ENCODE measurements at places on chromosomes 3 and 15. TPM values are rescaled to one million over a fixed set of nuclear protein-coding genes. Genes with fewer than 3 reads are reported as not detected.
A peak's percentile ranks its signal among the peaks of the same experiment; 100 is the strongest.

OXSM gene
- total RNA-seq, result 13.7 TPM

- no peak for DNase-seq
Observed at GRCh38 chr15:41876007-41876406, 17.8 kb downstream of the SPTBN5 start.

DNA sequence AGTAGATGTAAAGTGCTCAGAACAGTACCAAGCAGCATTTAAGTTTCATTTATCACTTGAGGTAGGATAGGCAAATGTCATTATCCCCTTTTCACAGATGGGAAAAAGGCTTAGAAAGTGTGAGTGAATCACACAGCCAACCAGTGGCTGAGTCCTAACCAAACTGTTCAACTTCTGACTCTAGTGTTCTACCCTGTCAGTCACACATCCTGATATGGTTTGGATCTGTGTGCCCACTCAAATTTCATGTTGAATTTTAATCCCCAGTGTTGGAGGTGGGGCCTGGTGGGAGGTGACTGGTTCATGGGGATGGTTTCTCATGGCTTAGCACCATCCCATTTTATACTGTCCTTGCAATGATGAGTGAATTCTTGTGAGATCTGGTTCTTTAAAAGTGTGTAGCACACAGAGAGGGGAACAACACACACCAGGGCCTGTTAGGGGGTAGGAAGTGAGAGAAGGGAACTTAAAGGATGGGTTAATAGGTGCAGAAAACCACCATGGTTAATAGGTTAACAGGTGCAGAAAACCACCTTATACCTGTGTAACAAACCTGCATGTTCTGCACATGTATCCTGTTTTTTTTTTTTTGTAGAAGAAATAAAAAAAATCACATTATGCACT lies 304.7 kb downstream of the SUCLG2 start:
- DNase-seq, result no peak

DNA sequence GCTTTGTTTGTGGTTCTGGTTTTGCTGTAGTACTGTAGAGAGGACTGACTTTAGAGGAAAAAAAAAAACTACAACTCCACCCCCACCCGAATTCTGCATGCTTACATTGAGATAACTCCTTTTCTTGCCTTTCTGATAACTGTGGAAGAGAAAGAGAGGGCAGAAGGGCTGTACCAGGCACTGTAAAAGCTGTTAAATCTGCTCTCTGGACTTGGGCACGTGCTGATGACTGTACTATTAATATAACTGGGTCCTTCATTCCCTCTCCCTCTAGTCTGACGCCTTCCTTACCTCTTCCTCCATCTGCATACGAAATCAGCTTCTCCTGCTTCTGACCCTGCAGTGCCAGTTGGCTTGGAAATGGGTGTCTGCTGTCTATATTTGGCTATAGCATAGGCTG lies 15.0 kb downstream of the MAPKBP1 start:
- no peak for DNase-seq

DNA sequence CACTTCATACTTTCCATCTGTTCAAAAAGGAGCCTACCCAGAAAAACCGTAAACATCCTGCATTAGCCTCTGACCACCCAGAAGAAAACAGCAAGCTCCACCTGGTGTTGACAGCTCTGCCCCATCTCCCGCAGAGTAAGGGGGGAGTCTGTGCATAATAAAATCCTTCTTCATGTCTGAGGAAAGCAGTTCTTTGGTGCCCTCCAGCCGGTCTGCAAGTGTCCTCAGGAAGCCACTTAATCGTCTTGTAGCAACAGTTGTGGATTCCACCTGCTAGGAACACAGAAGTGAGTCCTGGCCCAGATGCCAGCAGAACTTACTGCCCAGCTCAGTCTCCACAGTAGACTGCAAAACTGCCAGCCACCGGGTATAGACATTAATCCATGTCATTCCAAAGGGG lies 22.5 kb downstream of the RIOX2 start:
- no peak for DNase-seq

DNA sequence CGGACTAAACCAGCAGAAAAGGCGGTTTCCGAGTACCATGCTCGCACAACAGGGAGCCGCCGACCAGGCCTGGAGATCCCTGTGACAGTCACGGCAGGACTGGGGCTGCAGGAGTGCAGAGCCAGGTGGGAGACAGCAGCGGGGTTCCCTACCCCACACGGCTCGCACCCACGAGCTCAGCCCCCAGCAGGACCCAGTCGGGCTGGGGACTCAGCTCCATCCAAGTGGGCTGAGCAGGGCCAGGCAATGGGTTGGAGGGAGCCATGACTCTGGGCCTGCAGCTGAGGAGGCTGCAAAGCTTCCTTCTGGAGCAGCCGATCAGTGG lies 15.8 kb downstream of the XXYLT1 start:
- no peak for DNase-seq

- no peak for DNase-seq
Observed at GRCh38 chr3:52792961-52793695, 1.5 kb upstream of the ITIH3 start.

GRCh38 chr3:187150599-187150998 lies 11.3 kb upstream of the RPL39L start:
- no peak for DNase-seq

SERPINI2 gene
- total RNA-seq, result not detected

DNA sequence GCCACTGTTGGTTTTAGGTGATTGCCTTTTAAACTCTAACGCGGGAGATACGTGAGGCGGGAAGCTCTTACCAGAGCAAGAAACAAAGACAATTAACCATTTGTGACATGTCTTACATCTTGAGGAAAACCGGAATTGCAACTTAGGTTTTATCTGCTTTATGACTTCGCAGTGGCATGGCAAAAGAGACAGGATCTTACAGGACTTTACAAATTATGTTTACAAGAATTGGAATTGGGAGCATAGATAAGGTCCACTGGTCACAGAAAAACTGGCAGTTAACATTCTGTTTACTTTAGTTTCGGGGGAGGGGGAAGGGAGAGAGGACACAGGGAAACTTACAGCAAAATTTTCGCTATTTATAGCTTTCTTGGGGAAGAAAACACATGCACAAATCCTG lies 1119.6 kb downstream of the ZPLD1 start:
- no peak for DNase-seq

- no peak for DNase-seq
Observed at GRCh38 chr15:26177816-26178215, 314.7 kb upstream of the ATP10A start.

ADAMTS9 gene
- total RNA-seq, result 24.0 TPM

- no peak for DNase-seq
Observed at GRCh38 chr3:167740961-167741587, 5.6 kb downstream of the SERPINI1 start.

DNA sequence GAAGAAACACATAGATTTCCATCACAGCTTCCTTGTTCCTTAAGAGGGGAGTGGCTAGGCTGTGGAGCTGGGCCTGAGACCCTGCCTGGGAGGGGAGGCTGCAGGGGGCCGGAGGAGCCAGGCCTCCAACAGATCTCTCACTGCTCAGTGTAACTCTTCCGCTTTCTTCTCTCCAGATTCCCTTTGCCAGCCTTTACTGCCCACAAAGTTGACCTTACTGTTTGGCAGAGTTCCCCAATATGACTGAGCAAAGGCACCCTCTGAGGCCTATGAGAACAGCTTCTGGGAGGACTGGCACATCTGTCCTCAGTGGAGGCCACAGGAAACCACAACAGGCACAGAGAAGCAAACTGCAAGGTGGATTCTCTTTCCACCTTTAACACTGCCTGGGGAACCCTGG lies 38.1 kb downstream of the SLCO2A1 start:
- DNase-seq, result no peak

DNA sequence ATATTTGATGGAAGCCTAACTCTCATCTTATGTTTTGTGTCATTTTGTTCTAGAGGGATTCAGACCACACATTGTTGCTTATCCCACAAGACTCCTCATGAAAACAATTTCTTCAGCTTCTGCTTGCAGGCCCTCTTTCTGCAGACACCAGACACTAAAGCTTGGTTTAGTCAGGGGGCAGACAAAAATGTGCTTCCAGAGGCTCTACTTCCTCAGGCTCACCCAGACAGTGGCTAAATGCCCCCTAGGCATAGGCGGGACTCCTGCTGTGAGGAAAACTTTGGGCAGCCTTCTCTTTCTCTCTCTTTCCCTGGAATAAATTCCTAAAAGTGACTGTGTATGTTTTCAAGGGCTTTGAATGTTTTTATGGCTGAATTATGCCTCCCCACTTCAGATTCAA lies 435.4 kb upstream of the ATP11B start:
- DNase-seq, result no peak

DNA sequence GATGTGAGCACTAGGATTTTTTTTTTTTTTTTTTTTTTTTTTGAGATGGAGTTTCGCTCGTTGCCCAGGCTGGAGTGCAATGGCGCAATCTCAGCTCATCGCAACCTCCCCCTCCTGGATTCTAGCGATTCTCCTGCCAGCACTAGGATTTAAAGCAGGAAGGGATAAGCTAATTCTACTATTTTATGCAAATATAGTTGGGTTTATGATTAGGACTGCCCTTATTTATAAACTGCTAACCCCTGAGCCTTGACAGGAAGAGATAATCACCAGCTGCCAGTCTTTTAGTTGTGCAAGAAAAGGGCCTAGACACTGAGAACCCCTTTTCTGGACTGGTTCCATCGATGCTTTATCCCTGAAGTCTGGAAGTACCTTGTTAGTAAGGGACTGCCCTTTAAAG lies 36.7 kb downstream of the IFT57 start:
- no peak for DNase-seq

PCOLCE2 gene
- 65.8 TPM for total RNA-seq

- no peak for DNase-seq
Observed at GRCh38 chr3:66502981-66503380, 2.2 kb upstream of the LRIG1 start.

AADACL2 gene
- not detected for total RNA-seq

PCLAF gene
- total RNA-seq, result 0.65 TPM

GRCh38 chr3:196195664-196196265 lies 15.4 kb downstream of the ZDHHC19 start:
- no peak for DNase-seq

DNA sequence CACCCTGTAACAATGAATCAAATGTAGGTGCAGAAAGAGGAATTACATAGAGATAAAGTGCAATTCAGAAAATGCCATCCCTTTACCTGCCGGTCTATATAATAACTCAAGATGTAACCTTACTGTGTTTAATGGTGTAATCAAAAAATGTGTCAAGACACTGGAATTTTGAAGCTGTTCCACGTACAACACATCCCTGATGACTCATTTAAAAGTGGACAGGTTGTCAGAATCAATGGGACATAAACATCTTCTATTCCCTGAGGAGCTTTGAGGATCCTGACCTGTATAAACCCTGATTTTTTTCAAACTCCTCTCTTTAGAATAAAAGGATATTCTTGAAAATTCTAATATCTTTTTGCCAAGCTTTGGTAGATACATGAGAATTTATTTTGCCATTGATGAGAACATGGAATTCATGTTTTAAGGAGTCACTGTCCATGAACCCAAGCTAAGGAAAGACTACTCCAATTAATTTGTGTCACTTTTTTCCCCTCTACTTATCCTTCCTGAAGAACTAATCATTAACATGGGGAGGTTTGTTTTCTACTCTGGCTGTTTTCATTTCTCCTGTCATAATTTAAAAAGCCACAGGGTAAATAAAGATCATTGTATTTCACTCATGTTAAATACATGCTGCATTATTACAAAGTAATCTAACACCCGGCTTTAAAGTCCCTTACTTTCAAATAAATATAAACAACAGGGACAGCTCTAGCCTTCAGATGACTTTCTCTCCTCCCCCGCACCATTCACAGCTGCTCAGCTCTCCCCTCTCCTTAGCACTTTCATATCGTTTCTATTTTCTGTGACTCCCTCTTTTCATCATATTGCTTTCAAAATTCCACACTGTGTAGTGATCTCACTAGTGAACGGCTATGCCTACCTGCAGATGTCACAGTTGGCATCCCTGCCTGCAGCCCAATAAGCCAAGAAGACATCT lies 138.3 kb downstream of the TAFA4 start:
- DNase-seq, result no peak

DNA sequence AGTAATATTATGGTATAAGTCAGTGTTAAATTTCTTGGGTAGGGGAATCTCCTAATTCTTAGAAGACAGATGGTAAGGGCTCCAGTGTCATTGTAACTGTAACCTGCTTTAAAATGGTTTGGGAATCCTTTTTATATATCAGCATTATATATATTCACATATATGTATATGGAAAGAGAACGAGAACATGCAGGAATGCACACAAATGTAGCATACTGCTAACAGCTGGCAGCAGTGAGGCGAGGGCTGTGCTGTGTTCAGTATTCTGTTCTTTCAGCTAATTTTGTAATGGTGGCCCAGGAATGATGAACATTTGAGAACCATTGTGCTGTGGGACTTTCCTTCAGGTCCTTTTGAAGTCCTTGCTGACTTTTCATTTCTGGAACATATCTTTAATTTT lies 60.8 kb downstream of the EEFSEC start:
- no peak for DNase-seq

DNA sequence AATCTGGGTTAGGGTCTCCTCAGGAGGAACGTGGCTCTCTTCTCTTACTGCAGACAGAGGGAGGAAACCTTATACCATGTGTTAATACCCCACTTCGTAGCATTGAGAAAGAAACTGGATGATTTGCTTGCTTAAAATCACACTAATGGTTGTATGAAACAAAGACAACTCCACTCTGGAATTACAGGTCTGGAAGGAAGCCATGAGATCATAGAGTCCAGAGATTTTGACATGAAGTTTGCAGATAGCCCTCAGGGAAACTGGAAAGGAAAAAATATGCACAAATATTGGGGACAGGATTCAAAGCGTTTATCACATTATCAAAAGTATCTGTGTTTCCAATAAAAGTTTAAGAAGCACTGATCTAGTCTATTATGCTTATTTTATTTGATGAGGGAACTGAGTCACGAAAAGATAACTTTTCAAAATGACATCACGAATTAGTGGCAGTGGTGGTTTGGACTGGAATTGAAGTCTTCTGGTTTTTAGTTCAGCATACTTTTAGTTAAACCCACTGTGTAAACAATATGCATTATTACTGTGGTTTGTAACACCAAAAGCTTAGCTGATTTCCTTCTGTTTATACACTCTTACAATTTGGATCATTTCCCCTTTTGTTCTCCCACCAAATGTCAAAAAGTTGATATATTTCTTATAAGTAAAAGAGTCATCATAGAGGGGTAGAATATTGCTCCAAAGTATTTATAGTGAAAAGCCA lies 16.8 kb downstream of the FGF7 start:
- DNase-seq, result no peak

GRCh38 chr15:29822100-29822683 lies at the start of gene TJP1:
TSS of gene TJP1 (minus strand) at chr15:29822468. CDS start at chr15:29822028, 440 bp downstream.
- peak; percentile 88 for DNase-seq

GRCh38 chr15:69615736-69616135 lies 163.1 kb downstream of the RPLP1 start:
- DNase-seq, result no peak

HGD gene
- total RNA-seq, result not detected

DNA sequence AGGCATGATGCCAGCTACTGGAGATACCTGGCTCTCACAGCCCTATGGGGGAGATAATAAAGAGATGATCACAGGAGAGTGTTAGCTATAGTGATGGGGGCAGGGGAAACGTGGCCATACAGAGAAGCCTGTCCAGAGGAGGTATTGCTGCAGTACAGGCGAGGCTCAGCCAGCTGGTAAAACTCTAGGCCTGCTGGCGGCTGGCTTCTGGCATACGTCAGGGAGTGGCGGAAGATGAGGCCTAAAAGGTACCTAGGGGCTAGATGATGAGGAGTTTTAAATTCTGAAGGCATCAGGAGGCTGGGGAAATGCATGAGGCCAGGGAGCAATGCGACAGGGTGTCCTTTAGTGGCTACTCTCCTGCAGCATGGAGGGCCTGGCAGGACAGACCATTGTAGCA lies 110.7 kb downstream of the EEFSEC start:
- DNase-seq, result no peak

Measured in heart left ventricle (tissue), 16 donors.